ENCODE measurements at places on chromosomes 1 and 21. TPM values are rescaled to one million over a fixed set of nuclear protein-coding genes. Genes with fewer than 3 reads are reported as not detected.

Gene LAMC2
- total RNA-seq: 10.5 TPM

Gene SIPA1L2
- total RNA-seq: 38.9 TPM

Gene HIPK1
- total RNA-seq: 40.3 TPM

Gene SLC6A9
- total RNA-seq: 13.5 TPM

Gene VANGL2
- total RNA-seq: 4.8 TPM

DNA sequence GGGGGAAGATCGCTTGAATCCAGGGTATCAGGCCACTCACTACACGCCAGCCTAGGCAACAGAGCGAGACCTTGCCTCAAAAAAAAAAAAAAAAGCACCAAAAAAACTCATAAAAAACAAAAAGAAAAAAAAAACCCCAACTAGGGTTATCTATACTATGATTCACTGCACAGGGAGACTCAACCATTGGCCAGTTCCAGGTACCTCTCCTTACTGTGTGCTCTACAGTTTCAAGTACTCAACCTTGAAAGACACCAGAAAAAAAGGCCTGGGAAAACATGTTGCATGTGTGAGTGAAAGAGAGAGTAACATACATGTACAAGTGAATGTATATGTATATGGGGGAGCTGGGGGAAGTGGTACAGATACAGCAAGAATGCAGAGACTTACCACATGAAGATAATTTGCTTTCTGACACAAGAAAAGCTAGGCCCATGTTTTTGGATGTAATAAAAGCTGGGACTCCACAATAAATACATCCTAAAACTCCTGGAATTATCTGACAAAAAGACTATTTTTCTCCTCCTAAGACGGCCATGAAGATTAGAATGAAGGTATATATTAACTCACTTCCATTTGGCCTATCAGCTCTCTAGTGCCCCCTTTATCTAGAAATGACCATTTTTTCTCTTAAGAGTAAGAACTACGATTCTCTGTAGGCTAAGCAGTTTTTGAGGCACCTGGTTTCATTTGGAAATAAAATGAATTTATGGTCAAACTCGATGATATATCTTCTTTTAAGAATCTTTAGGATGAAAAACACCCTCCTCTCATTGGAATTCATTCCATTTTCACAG, 52.2 kb downstream of the SLC27A3 start:
- no peak for DNase-seq
- H3K27me3 ChIP-seq: no peaks in the 10 kb centered on the region
- no peak overlapping the region for H3K4me3 ChIP-seq
- H3K27ac ChIP-seq: no peak overlapping the region

- no peaks in the 10 kb centered on the region for H3K4me1 ChIP-seq
- no peak overlapping the region for H3K4me3 ChIP-seq
- H3K36me3 ChIP-seq: no peaks in the 10 kb centered on the region
- no peaks in the 10 kb centered on the region for H3K27me3 ChIP-seq
- H3K27ac ChIP-seq: no peak overlapping the region
- DNase-seq: no peak
Observed at GRCh38 chr1:183676586-183677189, 23.6 kb upstream of the APOBEC4 start.

GRCh38 chr1:64851664-64852063, 106.8 kb downstream of the RAVER2 start:
- H3K4me3 ChIP-seq: no peak overlapping the region
- DNase-seq: no peak
- no peaks in the 10 kb centered on the region for H3K4me1 ChIP-seq
- H3K27ac ChIP-seq: no peak overlapping the region
- no peaks in the 10 kb centered on the region for H3K27me3 ChIP-seq

DNA sequence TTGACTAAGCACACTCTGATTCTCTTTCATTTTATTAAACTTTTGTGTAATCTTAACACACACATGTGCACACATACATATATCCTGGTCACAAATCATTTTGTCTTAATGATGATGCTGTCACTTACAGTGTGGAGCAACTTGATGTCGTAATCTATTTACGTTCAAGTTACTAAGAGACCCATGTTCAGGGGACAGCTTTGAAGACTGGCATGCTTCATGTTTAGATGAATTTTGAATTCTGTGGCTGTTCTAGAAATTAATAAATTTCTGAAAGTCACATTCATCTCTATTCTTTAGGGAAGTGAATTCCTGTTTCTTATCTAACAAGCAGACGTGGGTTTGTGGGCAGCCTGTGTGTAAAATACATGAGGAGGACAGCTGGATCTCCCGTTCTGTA, 1637.8 kb downstream of the PLA2G4A start:
- H3K4me3 ChIP-seq: no peak overlapping the region
- no peaks in the 10 kb centered on the region for H3K36me3 ChIP-seq
- H3K27me3 ChIP-seq: no peaks in the 10 kb centered on the region
- no peaks in the 10 kb centered on the region for H3K4me1 ChIP-seq

- no peak for DNase-seq
- no peak overlapping the region for H3K4me3 ChIP-seq
- no peak overlapping the region for H3K27ac ChIP-seq
Observed at GRCh38 chr1:84152649-84153056, 8.6 kb downstream of the PRKACB start.

DNA sequence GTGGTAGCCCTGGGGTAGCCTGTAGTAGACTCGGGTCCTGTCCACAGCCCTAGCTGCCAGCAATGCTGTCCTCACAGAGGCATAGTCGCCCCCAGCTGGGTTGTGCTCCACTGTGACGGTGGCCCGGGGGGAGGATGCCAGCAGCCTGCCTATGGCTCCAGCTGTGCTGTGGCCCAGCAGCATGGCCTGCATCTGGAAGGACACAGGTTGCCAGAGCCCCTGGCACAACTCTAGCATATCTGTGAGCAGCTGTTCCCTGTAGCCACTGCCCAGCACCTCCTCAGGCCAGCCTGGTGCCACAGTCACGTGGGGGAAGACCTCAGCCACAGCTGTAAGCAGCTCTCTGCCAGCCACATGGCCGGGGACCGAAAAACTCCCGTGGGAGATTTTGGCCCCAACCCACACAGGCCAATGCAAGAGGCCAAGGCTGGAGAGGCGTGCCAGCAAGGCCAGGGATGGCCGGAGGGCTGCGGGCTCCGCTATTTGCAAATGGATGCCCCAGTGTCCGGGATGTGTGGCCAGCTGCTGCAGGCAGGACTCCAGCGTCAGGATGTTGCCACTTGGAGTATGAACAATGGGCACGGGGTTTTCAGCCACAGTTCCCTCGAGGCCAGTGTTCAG, 13.9 kb downstream of the FAM151A start:
- no peaks in the 10 kb centered on the region for H3K4me1 ChIP-seq
- DNase-seq: no peak
- no peaks in the 10 kb centered on the region for H3K27me3 ChIP-seq
- H3K4me3 ChIP-seq: no peak overlapping the region

DNA sequence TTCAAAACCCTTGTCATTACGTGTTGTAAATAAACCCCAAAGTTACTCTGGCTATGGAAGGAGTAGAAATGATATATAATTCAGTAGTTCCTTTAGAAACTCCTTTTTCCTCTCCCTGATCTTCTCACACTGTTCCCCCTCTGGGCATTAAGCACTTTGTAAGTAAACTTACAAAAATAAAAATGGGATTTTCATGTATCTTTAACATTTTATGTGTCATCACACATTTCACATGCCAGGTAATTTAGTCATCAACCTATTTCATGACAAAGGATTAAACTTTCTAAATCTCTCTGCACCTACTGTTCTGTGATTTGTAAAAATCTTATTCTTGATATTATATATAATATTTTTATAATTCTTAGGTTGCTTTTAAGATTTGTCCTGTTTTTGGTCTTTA, 176.9 kb downstream of the NEK7 start:
- H3K27me3 ChIP-seq: peaks cover 2% of the 10 kb centered on the region
- no peaks in the 10 kb centered on the region for H3K4me1 ChIP-seq
- no peak overlapping the region for H3K4me3 ChIP-seq
- H3K36me3 ChIP-seq: no peaks in the 10 kb centered on the region
- DNase-seq: no peak

- no peaks in the 10 kb centered on the region for H3K27me3 ChIP-seq
- no peaks in the 10 kb centered on the region for H3K36me3 ChIP-seq
- no peaks in the 10 kb centered on the region for H3K4me1 ChIP-seq
- H3K27ac ChIP-seq: peak overlapping the region; percentile 74
Observed at GRCh38 chr1:37945743-37946702, 830 bp downstream of the INPP5B start.

GRCh38 chr1:119371815-119372214, 3.2 kb downstream of the HAO2 start:
- DNase-seq: no peak
- H3K27ac ChIP-seq: no peak overlapping the region
- H3K27me3 ChIP-seq: no peaks in the 10 kb centered on the region
- H3K4me3 ChIP-seq: no peak overlapping the region
- no peaks in the 10 kb centered on the region for H3K4me1 ChIP-seq
- H3K36me3 ChIP-seq: no peaks in the 10 kb centered on the region

DNA sequence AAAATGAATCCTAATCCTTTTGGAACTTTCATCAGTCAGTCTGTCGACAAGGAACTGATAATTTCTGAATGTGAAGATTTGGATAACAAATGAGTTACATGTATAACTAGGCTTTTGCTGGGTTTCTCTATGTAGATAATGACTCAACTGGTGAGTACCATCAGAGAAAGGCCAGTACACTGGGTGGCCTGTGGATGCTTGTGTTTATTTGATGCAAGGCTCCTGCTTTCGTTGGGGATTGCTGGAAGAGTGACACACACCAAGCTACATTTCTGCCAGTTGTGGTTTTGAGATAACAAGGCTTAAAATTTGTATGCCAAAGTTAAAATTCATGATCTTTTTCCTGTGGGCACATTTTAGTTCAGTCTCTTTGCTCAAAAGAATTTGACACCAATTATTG, 115.7 kb upstream of the UBE2U start:
- no peaks in the 10 kb centered on the region for H3K27me3 ChIP-seq
- DNase-seq: no peak
- no peak overlapping the region for H3K27ac ChIP-seq
- H3K36me3 ChIP-seq: no peaks in the 10 kb centered on the region
- H3K4me3 ChIP-seq: no peak overlapping the region

DNA sequence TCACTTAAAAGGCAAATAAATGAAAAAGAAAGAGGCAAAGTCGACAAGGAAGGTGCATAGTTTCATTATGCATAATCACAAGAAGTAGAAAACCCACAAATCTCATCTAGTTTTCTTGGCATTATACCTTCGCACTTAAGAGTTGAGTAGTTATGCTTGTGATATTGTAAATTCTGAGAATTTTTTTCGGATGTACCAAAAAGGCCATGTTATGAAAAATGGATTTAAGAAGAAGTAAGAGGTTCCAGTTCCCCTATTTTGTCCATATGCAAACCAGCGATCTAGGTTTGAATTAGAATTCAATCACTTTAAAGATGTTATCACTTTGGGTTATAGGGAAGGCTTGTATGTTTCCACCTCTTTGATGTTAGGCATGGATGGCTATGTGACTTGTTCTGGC, 7.9 kb upstream of the ERICH3 start:
- no peaks in the 10 kb centered on the region for H3K4me1 ChIP-seq
- no peaks in the 10 kb centered on the region for H3K27me3 ChIP-seq
- H3K36me3 ChIP-seq: no peaks in the 10 kb centered on the region
- DNase-seq: no peak
- no peak overlapping the region for H3K27ac ChIP-seq

DNA sequence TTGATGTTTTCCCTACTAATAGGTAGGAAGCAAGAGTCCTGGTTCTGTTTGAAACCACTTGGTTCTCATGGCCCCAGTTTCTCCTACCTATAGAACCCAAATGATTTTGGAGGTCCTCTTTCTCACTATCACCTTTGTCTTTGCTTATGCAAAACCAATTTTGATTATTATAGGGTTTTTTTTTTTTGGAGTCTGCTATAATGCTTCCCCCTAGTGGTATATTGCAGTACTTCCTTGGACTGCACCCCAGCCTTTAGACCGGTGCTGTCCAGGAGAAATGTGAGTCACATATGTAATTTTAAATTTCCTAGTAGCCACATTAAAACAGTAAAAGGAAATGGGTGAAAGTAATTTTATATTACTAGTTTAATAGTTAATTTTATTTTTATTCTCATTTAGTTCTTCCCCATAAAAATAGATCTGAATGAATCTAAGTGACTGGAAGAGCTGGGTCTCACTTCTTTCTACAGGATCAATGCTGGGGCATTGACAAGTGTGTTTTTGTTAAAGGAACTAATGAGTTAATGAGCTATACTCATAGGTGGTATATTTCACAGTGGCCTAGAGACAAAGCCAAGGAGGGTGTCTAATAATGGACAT, 10.6 kb downstream of the FCMR start:
- H3K27me3 ChIP-seq: no peaks in the 10 kb centered on the region
- no peaks in the 10 kb centered on the region for H3K36me3 ChIP-seq
- peaks cover 17% of the 10 kb centered on the region for H3K4me1 ChIP-seq
- no peak overlapping the region for H3K4me3 ChIP-seq

DNA sequence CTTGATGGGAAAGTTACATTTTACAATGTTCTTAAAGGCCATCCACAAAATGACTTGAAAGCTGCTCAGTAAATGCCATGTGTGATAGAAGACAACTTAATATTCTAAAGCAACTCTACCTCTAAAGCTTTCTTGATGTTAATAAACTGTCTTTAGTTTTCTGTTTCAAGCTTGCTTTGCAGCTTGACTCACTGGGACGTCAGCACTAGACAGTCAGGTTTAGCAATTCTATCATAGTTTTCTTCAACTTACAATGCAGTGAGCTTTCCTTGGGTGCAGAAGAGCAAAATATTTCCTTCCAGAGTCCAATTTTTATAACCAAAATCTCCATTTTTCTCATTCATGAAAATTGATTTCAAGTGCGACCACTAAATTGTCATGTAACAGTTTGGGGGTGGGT, 273.1 kb downstream of the NTNG1 start:
- no peak overlapping the region for H3K4me3 ChIP-seq
- no peak for DNase-seq
- no peaks in the 10 kb centered on the region for H3K27me3 ChIP-seq
- H3K36me3 ChIP-seq: no peaks in the 10 kb centered on the region

DNA sequence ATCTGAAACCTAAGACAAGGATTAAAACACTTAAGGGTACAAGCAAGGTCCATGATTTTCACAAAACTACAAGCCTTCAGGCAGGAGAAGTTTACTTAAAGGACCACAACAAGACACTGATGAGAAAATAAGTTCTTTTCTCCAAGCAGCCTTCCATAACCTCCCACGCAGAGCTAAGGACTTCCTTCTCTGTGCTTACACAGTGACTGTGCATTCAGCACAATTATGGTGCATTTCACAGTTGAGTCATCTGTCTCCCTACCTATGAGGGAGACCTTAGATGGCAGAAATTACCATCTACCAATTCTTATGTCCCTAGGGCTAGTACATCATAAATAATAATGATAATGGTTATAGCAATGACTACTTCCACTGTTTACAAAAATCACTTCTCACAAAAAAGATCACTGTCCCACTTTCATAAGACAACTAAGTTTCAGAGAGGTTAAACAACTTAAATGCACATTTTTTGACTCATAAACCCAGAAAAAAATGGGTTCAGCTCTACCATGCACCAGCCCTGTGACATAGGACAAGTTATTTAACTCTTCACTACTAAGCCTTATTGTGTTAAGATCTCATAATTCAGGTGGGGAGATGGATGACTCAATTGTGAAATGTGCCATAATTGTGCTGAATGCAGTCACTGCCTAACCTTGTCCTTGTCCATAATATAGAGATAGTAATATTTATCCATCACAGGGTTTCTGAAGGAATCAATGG, 45.3 kb downstream of the TARBP1 start:
- DNase-seq: no peak
- H3K4me3 ChIP-seq: no peak overlapping the region
- H3K27me3 ChIP-seq: no peaks in the 10 kb centered on the region
- H3K27ac ChIP-seq: no peak overlapping the region
- H3K4me1 ChIP-seq: no peaks in the 10 kb centered on the region

GRCh38 chr21:27057997-27058396, 91.1 kb upstream of the ADAMTS5 start:
- H3K4me1 ChIP-seq: no peaks in the 10 kb centered on the region
- no peaks in the 10 kb centered on the region for H3K27me3 ChIP-seq
- no peak overlapping the region for H3K4me3 ChIP-seq
- no peak overlapping the region for H3K27ac ChIP-seq
- DNase-seq: no peak

GRCh38 chr1:187063271-187063670, 234.5 kb downstream of the PLA2G4A start:
- H3K27ac ChIP-seq: no peak overlapping the region
- no peaks in the 10 kb centered on the region for H3K4me1 ChIP-seq
- H3K36me3 ChIP-seq: no peaks in the 10 kb centered on the region
